ENCODE measurements at places on chromosomes 6 and 20.
A peak's percentile ranks its signal among the peaks of the same experiment; 100 is the strongest.

GRCh38 chr20:62215020-62215990 lies 4.8 kb downstream of the HRH3 start:
- DNase-seq, result no peak

- no peak for DNase-seq
These were observed 178.9 kb upstream of the RNF217 start for GRCh38 chr6:124783344-124783743.

GRCh38 chr6:127136786-127137185 lies 18.3 kb downstream of the RSPO3 start:
- no peak for DNase-seq

- DNase-seq, result no peak
These were observed 88.5 kb downstream of the BCAS1 start for GRCh38 chr20:53981752-53982437.

DNA sequence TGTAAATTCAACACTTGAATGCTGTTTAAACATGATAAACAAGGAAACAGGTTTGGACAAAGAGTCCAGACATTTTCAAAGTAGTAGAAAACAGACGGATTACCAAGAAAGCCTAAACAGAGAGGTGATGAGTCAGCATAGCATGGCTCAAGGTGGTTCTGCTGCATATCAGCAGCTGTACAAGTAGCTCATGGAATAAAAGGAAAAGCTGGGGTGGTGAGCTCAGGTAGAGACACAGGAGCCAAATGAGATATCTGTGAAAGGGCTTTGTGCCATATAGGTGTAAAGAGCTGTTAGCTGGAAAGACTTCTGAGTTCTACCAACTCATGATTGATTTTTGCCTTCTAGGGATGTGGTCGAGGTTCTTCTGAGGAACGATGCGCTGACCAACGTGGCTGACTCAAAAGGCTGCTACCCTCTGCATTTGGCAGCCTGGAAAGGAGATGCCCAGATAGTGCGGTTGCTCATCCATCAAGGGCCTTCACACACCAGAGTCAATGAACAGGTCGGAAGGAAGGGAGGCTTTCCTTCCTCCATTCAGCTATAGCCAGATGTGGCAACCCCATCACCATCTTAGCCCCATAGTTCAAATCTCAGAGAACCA lies 80.7 kb downstream of the ANKS1A start:
- peak; percentile 44 for DNase-seq

- no peak for DNase-seq
These were observed 86.9 kb downstream of the MTFR2 start for GRCh38 chr6:136163260-136163659.

GRCh38 chr6:37845026-37845911 lies 25.7 kb downstream of the ZFAND3 start:
- no peak for DNase-seq

- DNase-seq, result peak; percentile 85
These were observed 45.9 kb downstream of the ZNF217 start for GRCh38 chr20:53547664-53548239.

DNA sequence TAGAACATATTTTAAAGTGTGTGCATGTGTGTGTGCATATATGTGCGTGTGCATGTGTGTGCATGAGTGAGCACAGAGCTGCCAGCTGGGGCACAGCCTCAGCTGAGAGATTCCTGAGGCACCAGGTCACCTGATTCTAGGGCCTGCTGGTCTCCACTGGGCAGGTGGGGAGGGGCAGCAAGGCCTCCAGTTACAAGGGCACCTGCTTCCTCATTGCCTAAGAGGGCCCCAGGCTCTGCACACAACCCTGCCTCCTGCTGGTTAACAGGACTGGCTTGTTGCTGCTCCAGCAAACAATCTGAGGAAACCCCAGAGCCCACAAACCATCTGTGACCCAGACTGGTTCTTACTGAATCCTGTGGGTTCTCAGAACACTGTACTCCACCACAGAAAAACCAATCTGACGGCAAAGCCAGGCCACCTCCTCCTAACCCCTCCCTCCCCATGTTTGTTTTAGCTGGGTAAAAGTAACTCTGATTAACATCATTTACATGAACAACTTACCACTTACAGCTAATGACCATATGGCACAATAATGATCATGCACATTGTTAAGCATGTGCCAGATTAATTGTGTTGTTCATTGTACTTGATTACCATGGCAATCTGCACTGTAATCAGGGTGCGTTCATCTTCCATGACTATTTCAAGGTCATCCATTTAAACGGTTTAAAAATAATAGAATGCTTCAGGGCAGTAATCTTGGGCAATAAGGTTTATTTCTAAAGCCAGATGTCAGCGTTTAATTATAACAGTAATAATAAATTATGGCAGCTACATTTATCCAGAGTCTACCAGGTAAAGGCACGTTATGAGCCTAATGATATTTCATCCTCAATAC lies 23.1 kb upstream of the UBE2J1 start:
- peak; percentile 13 for DNase-seq

DNA sequence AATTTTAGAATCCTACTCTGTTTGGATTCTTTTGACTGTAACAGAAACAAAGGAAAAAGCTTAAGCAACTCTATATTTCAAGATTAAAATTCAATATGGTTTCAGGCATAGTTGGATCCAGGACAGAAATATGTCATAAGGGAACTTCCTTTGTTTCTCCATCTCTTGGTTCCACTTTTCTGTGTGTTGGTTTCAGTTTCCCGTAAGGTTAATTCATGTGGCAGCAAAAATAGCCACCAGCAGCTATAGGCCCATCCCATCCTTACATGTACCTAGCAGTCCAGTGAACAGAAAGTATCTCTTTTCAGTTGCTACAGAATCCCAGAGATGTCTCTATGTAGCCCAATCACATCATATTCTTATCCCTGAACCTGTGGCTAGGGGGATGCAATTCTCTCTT lies 8.8 kb upstream of the FAM8A1 start:
- no peak for DNase-seq

- DNase-seq, result peak; percentile 78
These were observed 136.3 kb downstream of the LY86 start for GRCh38 chr6:6724539-6725467.

- DNase-seq, result no peak
These were observed 6.5 kb downstream of the PHIP start for GRCh38 chr6:79071547-79071946.

- no peak for DNase-seq
These were observed 570.0 kb downstream of the TBC1D32 start for GRCh38 chr6:120764312-120764711.

DNA sequence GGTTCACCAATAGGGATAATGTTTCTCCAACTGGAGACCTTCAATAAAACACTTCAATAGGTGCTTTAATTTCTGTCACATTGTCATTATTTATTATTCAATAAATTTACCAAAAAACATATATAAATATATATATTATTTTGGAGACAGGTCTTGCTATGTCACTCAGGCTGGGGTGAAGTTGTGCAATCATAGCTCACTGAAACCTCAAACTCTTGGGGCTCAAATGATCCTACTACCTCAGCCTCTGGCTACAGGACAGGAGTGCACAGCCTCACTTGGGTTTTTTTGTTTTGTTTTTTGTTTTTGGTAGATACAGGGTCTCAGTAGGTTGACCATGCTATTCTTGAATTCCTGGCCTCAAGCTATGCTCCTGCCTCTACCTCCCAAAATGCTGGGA lies 9.9 kb downstream of the SMLR1 start:
- no peak for DNase-seq

DNA sequence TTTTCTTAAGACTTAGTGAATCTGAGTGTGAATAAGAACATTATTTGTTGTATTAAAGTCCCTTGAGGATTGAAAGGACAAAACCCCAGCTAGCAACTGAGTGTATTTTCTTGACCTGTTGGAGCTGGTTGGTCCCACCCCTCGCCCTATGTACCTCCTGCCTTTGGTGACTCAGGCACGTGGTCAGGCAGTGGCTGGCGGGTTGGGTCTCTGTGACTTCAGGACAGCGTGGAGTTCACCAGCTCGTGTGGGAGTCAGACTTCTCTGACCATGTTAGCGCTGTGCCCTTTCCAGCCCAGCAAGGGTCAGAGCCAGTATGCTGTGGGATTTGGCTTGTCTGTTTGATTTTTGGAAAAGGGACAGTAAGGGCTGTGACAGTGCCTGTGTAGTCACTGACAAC lies 93.7 kb downstream of the SSR1 start:
- DNase-seq, result peak; percentile 69

- DNase-seq, result no peak
These were observed 5.0 kb upstream of the BTN2A1 start for GRCh38 chr6:26452631-26453235.

GRCh38 chr20:41538810-41539596 lies 79.2 kb downstream of the CHD6 start:
- no peak for DNase-seq

- DNase-seq, result peak; percentile 34
These were observed 181.1 kb downstream of the RPS12 start for GRCh38 chr6:132995432-132995831.

DNA sequence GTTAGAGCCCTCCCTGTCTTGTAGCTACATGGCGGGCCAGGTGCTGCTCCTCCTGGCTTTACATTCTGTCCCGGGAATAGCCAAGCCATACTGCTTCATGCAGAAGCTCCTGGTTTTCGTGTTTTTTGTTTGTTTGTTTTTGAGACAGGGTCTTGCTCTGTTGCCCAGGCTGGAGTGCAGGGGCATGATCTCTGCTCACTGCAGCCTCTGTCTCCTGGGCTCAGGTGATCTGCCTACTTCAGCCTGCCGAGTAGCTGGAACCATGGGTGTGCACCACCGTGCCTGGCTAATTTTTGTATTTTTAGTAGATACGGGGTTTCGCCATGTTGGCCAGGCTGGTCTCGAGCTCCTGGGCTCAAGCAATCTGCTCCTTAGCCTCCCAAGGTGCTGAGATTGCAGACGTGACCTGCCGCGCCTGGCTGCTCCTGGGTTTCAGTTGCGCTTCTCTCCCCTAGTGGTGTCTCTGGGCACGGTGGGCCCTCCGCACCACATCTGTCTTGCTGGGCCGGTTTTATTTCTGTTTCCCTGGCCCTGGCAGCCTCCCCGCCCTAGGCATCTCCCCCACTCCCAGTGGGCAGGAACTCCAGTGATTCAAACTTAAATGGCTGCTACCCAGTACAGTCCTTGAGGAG lies 12.9 kb downstream of the CDYL start:
- no peak for DNase-seq

DNA sequence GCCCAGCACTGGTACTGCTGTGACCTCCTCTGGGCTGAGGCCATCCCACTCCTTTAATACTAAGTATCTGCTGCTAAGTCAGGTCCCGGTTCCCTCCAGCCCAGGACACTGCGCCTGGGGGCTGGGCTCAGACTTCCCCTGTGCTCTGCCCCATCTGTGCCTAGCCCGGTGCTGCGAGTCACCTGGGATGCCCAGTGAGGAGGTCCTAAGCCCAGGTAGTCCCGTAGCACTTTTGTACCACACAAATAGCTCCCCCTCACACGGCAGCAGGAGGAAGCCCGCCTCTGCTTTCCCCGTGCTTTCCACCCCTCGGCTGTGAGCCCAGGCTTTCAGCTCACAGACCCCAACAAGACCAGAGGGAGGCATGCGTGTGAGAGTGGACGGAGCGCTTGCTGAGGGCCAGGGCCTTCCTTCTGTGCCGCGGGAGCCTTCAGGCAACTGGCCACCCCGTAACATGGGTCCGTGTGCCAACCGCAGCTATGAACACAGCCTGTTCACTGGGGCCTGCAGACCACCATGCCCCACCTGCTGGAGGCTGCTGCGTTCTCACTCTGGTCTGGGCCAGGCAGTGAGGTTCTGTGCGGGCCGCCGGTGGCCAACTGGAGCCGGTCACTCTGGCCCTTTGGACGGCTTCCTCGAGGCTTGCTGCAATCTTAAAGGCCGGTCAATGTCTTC lies 79.9 kb upstream of the MPC1 start:
- DNase-seq, result no peak

DNA sequence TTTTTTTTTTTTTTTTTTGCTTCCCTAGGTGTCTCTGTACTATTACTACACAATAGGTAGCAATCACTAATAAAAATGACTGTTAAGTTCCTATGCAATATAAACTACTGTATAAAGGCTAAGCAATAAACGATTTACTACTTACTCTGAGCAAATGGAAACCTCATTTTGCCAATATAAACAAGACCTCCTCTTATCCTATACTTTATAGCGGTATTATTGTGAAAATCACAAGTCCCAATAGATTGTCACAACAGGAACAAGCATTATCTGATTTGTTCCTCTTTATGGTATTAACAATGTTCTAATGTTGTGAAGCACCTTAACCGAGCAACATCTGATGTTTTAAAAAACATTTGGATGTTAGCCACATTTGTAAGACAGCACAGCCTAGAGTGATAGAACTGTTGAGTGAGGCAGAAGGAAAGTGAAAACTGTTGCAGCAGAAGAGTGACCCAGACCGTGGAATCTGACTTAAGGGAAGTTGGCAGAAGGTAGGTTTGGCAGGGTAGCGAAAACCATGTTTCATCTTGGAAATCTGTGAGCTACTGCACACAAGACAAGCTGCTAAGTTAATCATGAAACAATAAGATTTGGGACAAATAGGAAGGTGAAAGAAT lies 94.2 kb downstream of the MYLK4 start:
- no peak for DNase-seq

- peak; percentile 71 for DNase-seq
These were observed 110.5 kb downstream of the ISM1 start for GRCh38 chr20:13331536-13331935.

- no peak for DNase-seq
These were observed 17.6 kb upstream of the CDKN1A start for GRCh38 chr6:36660771-36661471.

GRCh38 chr6:78909391-78909790 lies 42.0 kb downstream of the IRAK1BP1 start:
- DNase-seq, result no peak

GRCh38 chr20:63177785-63178445 lies 38.0 kb downstream of the YTHDF1 start:
- no peak for DNase-seq

DNA sequence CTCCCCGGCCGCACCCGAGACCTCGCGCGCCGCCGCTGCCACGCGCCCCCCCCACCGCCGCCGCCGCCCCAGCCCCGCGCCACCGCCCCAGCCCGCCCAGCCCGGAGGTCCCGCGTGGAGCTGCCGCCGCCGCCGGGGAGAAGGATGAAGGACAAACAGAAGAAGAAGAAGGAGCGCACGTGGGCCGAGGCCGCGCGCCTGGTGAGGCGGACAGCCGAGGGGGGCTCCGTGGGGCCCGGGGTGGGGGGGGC lies 426 bp downstream of the ASXL1 start:
- DNase-seq, result no peak

DNA sequence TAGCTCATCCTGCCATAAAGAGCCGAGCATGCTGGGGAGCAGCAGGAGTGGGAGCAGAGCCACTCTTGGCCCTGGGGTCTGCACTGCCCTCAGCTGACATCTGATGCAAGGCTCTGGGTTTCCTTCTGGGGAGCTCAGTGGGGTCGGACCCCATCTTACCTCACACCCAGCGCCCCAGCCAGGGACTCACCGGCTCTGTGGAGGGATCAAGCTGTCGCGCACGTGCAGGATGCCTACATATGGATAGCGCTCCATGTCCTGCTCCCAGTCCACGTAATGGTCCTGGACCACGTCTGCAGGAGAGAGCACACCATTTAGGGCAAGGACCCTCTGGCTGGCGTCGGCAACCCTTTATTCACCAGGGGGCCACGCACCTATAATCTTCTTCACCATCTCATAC lies 12.2 kb downstream of the LEMD2 start:
- DNase-seq, result no peak

DNA sequence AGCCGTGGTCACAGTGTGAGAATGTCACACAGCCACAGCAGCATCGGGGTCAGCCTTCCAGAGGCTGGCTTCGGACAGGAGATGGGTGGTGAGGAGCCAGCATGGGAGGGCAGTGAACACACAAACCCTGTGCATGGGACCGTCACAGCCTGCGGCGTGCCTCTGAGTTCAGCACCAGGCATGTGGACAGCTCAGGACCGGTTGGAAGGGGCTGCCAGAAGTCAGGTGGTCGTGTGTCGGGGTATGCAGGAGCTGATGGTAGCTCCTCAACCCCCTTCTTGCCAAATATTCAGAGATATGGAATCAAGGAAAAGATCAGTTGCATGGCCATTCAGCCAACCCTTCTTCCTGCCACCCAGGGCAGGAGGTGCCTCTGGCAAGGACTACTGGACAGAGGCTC lies 28.2 kb downstream of the MYT1 start:
- DNase-seq, result no peak

Data from M059J (cell line).